ENCODE measurements at places on chromosomes 5 and 9.
A peak's percentile ranks its signal among the peaks of the same experiment; 100 is the strongest.

DNA sequence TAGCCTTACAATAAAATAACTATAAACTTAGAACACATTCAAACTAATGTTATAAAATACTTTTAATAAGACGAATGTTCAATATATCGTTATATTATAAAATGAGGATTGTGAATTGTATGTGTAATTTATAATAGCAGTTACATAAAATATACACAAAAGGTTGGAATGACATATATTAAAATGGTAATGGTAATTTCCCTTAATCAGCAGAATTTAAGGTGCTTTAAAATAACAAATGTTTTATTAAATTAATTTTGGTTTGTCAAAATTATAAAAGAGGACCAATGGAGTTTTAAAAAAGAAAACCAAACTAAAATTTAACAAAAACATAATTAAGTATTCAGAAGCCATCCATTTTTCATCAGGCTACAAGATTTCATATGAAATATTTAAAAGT is 164.3 kb upstream of the PRDM9 start:
- no peak for DNase-seq

DNA sequence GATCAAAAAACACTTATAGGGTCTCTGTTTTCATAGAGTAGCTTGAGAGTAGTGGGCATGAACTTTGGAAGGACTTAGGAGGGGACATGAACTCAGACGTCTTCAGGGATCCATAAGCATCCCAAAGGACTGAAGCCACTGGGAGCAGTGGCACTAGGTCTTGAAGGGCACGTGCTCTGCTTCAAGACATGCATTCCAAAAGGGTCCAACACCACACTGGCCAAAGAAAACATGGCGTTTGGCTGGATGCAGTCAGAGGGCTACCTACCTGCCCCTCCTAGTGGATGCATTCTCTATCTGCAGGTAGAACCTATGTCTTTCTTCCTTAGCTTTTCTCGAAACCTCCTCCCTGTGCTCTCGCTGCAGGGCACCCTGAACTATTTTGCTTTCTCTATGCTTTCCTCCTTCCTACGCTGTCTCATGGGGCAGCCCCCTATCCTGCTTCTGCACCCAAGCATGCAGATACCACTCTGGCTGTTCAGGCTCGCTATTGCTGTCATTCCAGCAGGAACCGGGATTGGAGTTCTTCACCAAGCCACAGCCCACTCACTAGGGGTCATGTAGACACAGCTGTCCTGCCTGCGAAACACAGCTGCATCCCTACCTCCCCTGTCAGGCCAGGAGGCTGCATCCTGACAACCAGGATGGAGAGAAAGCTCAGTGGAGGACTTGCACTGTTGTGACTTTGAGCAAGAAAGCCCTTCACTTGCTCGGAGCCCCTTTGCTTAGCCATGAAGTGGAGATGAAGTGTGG is 11.9 kb downstream of the FAM240B start:
- DNase-seq, result peak; percentile 62

GRCh38 chr5:35066260-35066795 is 18.6 kb upstream of the AGXT2 start:
- no peak for DNase-seq

- DNase-seq, result no peak
Observed at GRCh38 chr9:90770927-90771326, 30.7 kb upstream of the SYK start.

GRCh38 chr5:7894860-7895259 is 25.9 kb downstream of the MTRR start:
- no peak for DNase-seq

- no peak for DNase-seq
Observed at GRCh38 chr5:60887096-60887495, 43.0 kb upstream of the ELOVL7 start.

- no peak for DNase-seq
Observed at GRCh38 chr9:128902351-128903078, 18.3 kb upstream of the PHYHD1 start.

GRCh38 chr9:134812343-134812673 is 68.3 kb upstream of the FCN2 start:
- no peak for DNase-seq

DNA sequence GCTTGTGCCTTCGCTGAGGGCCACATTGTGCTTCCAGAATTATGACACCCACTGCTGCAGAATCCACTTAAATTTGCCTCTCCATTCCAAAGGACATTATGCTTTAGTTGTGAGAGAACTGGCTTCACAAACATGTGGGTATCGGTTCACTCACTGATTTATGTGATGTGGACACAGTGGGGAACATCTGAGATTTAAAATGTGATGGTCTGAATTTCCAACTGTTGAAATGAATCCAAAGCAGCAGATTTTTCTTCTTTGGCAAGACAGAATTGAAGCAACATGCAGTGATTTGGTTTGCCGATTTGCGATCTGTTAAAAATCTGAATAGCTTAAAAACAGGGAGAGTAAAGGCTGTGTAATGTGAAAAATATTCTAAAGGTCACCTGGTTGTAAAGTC is 20.3 kb downstream of the PCSK5 start:
- no peak for DNase-seq

- DNase-seq, result no peak
Observed at GRCh38 chr5:57824623-57825022, 342.0 kb upstream of the ACTBL2 start.

GRCh38 chr5:179698935-179699615 is at the start of gene CANX:
Gene CANX (plus strand): TSS chr5:179698967. CDS start chr5:179705682, 6,715 bp downstream.
- DNase-seq, result no peak

Data from H9 (cell line).